NCI-H1436 (cell line): ENCODE measurements at places on chromosomes 11 and 22.

DNA sequence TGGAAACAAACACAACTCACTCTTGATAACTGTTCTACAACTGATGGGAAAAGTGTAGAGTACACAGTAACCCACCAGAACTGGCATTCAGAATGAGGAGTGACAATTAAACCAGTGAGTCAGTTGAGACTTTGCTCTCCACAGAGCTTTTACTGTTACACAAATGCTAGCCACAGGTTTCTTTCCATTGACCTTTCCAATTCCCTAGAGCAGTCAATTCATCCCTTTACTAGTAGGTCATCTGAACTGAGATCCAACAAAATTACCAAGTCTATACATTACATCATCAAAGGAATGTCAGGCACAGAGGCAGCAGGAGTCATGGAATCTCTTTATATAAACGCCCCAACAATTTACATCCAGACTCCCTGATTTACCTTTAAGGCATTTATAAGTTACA is 65.9 kb downstream of the PHF21A start:
- no peak for DNase-seq

GRCh38 chr22:49532869-49533802 is 294.5 kb downstream of the BRD1 start:
- DNase-seq = no peak

DNA sequence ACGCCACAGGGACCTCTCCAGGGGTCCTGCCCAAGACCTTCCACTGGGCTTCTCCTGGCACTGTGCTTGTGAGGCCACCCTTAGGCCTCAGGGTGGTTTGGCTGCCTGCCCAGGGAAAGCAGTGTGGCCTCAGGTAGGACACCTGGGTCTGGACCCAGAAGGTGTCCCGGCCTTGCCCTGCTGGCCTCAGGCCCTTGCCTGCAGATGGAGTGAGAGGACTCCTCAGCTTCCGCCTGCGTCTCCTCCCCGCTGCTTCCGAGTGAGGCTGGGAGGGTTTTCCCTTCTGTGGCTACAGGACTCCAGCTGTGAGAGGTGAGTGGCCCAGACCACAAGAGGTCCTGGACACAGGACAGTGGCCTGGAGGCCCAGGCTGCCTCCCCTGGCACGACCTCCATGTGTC is 60.4 kb downstream of the WNT7B start:
- no peak for DNase-seq

DNA sequence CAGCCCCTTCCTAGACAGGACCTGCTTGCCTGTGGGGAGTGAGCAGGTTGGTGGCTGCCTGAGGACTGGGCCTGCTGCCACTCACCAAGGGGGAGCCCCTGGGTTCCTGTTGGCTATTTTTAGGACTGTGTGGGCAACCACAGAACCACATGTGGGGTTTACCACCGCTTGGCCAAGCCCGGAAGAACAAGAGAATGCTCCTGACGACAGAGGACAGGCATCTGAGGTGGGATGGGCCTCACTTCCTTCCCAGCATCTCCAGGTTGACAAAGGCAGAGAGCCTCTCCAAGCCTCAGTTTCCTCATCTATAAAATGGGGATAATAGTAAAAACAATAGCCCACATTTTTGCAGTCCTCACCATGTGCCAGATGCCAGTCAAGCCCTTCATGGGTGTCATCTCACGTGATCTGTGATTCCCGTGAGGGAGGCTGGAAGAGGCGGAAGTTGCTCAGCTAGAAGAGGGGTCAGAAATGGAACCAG is 43.6 kb downstream of the LRRC32 start:
- no peak for DNase-seq

DNA sequence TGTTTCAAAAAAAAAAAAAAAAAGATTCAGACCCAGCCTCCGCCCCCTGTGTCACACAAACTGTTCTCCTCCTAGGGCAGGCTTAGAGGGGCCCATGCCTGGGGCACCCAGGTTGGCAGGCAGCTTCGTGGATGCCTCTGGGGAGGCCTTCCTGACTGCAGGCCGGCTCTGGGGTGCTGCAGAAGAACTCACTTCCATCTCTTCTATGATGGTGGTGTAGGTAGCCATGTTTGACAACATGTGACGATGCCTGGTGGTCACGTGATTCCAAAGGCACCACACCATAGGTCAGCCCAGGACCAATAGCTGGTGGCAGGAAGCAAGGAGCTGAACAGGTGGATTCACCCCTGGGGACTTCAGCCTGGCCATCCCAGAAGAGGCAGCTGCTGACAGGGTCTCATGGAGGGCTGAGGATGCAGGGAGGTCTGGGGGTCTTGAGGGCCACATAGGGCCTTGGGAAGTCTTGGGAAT is 24.1 kb upstream of the CELSR1 start:
- DNase-seq = no peak

DNA sequence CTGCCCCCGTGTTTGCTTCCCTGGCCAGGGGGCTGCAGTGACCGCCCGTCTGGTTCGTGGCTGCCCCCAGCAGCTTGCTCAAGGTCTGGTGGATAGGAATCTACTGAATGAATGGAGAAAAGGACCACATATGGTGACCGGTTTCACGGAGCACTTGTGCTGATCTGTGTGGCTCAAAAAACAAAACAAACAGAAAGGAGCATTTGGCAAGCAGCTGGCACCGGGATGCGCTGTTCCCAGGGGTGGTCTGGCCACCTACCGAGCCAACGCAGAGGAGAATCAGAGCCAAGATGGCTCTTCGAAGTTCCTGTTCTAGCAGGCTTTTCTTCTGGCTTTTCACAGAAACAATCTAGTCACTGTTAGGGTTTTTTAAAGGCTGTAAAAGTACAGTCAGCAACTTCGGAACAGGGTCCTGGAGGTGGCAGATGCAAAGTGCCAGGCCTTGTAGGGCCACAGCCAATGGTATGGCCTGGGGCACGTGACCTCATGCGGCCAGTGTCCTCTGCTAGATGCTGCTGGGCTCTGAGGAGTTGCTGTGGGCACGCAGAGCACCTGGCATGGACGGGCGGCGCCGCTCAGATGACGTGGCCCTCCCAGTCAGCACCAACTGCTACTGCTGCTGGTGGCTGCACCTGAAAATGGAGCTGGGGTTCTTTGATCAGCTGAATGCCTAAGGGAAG is 27.3 kb upstream of the PACSIN2 start:
- DNase-seq = no peak

- no peak for DNase-seq
These were observed 11.0 kb upstream of the MED17 start for GRCh38 chr11:93773045-93773477.

- DNase-seq = no peak
These were observed 31.6 kb upstream of the CAVIN3 start for GRCh38 chr11:6351782-6352382.

- no peak for DNase-seq
These were observed 33.4 kb upstream of the ANGPTL5 start for GRCh38 chr11:101949680-101950220.

- DNase-seq = no peak
These were observed 27.7 kb upstream of the PARVB start for GRCh38 chr22:43996170-43996980.

- DNase-seq = no peak
These were observed 752.9 kb downstream of the CNTN5 start for GRCh38 chr11:99773646-99774045.

DNA sequence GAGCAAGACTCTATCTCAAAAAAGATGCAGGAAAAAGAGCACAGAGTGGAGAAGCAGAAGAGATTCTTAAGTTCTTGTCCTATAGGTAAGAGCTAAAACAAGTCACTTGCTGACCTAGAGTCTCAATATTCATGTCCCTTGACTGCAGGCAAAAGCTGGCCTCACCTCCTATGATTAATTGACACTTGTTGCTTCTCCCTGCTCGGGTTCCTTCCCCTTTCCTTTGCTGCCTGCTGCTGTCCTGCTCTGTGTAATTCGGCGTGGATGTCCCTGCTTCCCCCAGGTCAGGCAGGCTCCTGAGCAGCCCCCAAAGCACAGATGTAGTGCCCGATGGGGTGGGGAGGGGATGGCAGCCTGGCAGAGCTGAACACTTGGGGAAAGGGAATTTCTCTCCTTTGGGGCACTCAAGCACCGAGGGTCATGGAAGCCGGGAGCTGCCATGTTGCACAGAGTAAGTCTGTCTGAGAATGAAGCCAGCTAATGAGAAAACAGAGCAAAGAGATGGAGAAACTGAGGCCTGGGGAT is 60.8 kb upstream of the NUP50 start:
- DNase-seq = no peak

- no peak for DNase-seq
These were observed 37.6 kb upstream of the DKK3 start for GRCh38 chr11:12045914-12046635.

- no peak for DNase-seq
These were observed 12.1 kb downstream of the CACNG2 start for GRCh38 chr22:36691488-36691887.

GRCh38 chr11:103929170-103929903 is 107.1 kb upstream of the DDI1 start:
- DNase-seq = no peak

GRCh38 chr22:40210818-40211217 is 33.1 kb downstream of the TNRC6B start:
- DNase-seq = no peak

DNA sequence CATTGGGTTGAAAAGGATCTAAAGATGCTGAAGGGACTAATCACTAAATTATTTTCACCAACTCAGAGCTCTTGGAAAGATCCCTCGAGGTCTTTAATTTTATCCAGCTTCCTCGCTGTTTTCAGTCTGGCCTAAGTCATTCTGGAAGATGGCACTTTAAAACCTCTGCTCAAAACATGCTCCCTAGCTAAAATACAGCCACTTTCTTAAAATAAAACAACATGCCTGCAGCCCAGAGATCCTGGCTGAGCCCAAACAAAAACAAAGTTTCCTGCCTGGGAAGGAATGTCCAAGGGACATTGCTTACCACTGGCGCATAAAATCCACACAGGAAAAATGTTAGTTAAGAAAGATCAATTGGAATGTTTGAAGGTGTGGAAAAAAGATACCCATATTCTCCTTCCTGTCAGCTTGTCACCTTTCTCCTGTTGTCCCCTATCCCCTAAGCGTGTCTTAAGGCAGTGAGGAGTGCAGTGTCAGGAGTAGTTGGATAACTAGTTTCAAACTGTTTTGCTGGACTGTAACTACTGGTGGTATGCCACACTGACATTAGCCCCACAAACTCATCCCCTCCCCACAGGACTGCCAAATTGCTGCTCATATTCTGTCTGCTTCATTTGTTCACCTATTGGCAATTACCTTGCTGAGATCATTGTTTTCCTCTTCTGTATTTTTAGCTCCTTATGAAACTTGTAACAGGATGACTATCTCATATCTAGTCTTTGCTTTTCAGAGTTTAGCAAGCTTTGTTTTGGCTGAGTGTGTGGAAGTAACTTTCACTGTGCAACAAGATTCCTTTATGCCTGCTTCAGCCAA is 108.3 kb upstream of the SESN3 start:
- DNase-seq = no peak

DNA sequence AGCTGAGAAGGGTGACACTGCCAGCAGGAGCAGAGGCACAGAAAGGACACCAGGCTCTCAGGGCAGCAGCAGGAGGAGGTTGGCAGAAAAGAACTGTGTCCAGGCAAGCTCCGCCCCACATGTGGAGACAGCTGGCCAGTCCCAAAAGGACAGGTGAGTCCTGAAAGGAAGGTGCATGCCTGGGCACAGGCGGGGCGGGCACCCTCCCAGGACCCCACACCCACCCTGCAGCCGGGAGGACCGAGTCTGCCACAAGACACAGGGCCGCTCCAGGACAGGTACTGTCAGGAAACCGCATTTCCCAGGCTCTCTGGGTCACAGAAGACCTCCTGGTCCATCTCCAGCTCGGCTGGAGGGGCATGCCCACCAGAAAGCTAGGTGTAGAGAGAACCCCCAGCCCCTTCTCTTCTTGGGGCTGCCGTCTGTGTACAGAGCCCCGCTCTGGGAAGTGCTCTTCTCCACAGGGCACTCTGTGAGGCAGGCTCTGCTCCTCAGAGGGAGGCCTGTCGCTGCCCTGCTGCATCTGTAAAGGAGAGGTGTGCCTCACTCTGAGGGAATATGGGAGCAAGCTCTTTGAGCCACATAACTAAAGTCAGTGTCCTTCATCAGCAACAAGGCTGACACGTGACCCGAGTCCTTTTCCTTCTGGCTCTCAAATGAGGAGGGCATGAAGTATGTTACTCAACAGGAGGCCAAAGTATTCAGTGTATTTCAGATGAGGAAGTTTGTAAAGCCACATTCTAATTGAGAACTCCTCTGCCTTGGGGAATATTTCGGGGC is 50.5 kb downstream of the CLTCL1 start:
- no peak for DNase-seq

DNA sequence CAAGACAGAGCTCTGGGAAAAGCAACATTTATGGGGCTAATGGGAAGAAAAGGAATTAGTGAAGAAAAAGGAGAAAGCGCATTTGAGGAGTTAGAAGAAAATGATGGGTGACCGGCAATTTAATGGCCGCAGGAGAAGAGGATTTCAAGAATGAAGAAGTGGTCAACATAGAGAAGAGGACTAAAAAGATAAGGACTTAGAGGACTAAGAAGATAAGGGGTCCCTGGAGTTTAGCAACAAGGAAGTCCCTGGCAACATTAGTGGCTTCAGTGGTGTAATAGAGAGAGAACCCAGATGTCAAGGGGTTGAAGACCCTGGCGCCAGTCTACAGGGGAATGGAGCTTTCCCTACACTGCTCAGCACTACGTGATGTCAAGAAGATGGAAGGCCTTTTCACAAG is 32.3 kb downstream of the WEE1 start:
- DNase-seq = no peak

- peak; percentile 50 for DNase-seq
These were observed 101.0 kb upstream of the PARVA start for GRCh38 chr11:12276356-12276755.

GRCh38 chr11:45880772-45881570 is 4.5 kb upstream of the MAPK8IP1 start:
- DNase-seq = no peak

DNA sequence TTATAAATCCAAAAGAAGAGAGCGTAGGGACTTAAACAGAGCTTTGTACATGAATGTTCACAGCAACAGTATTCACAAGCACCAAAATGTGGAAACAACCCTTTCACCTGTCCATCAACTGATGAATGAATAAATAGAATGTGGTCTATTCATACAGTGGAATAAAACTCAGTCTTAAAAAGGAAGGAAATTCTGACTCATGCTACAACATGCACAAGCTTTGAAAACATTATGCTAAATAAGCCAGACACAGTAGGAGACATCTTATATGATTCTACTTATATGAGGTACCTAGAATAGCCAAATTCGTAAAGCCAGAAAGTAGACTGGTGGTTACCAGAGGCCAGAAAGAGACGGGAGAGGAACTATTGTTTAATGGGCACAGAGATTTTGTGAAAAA is 74.3 kb downstream of the SHANK2 start:
- no peak for DNase-seq
